Activated T-cell treated with anti-CD3 and anti-CD28 coated beads, Interleukin-2, amount 50 U/mL, for 4 hours (primary cell): ENCODE measurements at places on chromosomes 11 and 22. TPM values are rescaled to one million over a fixed set of nuclear protein-coding genes. Genes with fewer than 3 reads are reported as not detected.

TREH gene
- total RNA-seq: not detected

SLC16A8 gene
- not detected for total RNA-seq

MCHR1 gene
- total RNA-seq: not detected

SIRT3 gene
- 12.6 TPM for total RNA-seq

APOBEC3A gene
- total RNA-seq: 0.13 TPM

KRTAP5-1 gene
- total RNA-seq: not detected

FOLH1 gene
- not detected for total RNA-seq

CD248 gene
- 0.65 TPM for total RNA-seq
